Thoracic aorta (tissue), 2 donors: ENCODE measurements at places on chromosomes 16 and 17.

- DNase-seq: no peak
- H3K27me3 ChIP-seq: no peaks in the 10 kb centered on the region
- no peak overlapping the region for H3K4me3 ChIP-seq
- H3K36me3 ChIP-seq: peaks cover 3% of the 10 kb centered on the region
These were observed 47.6 kb downstream of the SEC14L1 start for GRCh38 chr17:77188084-77189066.

GRCh38 chr16:56203052-56203451 is 11.8 kb downstream of the GNAO1 start:
- H3K27me3 ChIP-seq: no peaks in the 10 kb centered on the region
- H3K4me3 ChIP-seq: no peak overlapping the region
- DNase-seq: no peak

- H3K4me1 ChIP-seq: peaks cover 23% of the 10 kb centered on the region
- no peaks in the 10 kb centered on the region for H3K36me3 ChIP-seq
- DNase-seq: no peak
- H3K4me3 ChIP-seq: no peak overlapping the region
- H3K27me3 ChIP-seq: no peaks in the 10 kb centered on the region
- no peak overlapping the region for H3K27ac ChIP-seq
These were observed 5.0 kb upstream of the CMTM4 start for GRCh38 chr16:66701516-66701915.

GRCh38 chr16:89363621-89364393 is 126.6 kb downstream of the ANKRD11 start:
- H3K27me3 ChIP-seq: no peaks in the 10 kb centered on the region
- H3K4me1 ChIP-seq: peaks cover 81% of the 10 kb centered on the region
- no peak overlapping the region for H3K4me3 ChIP-seq
- no peak overlapping the region for H3K27ac ChIP-seq
- DNase-seq: no peak

DNA sequence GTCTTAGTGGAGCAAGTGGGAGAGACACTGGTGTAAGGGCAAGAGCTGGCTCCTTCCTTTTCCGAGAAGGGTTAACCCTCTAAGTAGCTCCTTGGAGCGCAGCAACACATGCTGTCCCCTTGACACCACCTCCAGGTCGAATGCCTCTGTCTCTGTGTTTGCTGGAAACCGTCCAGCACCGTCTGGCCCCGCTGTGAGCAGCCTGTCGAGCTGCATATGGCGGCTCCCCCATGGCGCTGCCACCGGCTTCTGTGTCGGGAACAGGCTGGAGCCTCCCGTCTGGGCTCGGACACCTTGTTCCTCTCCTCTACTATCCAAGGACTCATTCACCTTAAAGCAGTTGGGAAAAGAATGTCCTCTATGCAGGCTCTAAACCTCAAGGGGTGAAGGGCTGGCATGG is 28.9 kb upstream of the WSCD1 start:
- no peaks in the 10 kb centered on the region for H3K27me3 ChIP-seq
- no peaks in the 10 kb centered on the region for H3K36me3 ChIP-seq
- no peaks in the 10 kb centered on the region for H3K4me1 ChIP-seq
- H3K27ac ChIP-seq: no peak overlapping the region
- H3K4me3 ChIP-seq: no peak overlapping the region

DNA sequence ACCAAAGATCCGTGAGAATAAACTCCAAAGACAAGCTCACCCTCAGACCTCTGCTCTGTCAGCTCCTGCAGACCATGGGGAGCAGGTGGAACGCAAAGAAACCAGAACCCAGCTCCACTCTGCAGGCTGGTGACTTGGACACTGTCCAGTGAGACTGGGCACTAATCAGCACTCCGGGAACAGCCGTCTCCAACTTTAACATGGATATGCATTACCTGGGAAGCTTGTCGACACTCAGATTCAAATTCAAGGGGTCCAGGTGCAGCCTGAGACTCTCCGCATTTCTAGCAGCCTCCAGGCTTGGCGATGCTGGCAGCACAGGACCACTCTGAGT is 9.1 kb downstream of the SLX4 start:
- no peak for DNase-seq
- H3K36me3 ChIP-seq: peaks cover 14% of the 10 kb centered on the region
- no peak overlapping the region for H3K27ac ChIP-seq
- no peaks in the 10 kb centered on the region for H3K4me1 ChIP-seq

DNA sequence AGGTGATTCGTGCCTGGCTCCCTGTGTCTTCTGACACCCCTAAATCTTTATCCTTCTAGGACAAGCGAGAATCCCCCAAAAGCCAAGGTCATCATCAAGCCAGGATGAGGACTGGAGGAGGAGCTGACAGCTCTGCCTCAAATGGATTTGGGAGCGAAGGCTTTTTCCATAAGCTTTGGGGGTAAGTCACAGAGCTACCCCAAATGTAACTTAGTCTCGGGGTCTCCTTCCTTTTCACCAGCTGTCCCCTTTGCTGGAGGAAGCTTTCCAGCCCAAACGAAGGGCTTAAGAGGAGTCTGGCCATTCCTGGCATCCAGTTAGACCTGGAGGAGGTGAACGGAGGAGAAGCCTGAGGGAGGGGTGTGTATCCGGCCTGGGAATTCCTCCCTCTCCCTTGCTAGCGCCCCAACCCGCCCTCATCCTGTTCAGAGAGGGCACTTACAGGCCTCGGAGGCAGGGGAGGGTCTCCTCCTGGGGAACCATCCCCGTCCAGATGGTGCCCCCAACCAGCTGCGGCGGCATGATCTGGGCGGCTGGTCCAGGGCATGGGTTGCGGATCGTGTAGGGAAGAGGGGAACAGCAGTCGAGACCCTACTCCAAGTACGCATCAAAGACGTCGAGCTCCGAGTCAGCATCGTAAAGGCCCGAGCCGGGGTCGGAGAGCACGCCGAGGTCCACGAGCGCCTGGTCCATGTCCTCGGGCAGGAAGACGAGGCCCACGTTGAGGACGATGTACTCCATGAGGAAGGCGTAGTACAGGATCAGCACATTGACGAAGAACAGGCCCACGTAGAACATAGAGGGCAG is 938 bp downstream of the DEXI start:
- H3K36me3 ChIP-seq: no peaks in the 10 kb centered on the region
- peak overlapping the region; percentile 98 for H3K4me3 ChIP-seq
- peaks cover 74% of the 10 kb centered on the region for H3K4me1 ChIP-seq
- no peaks in the 10 kb centered on the region for H3K27me3 ChIP-seq

- H3K27ac ChIP-seq: no peak overlapping the region
- no peaks in the 10 kb centered on the region for H3K4me1 ChIP-seq
- no peaks in the 10 kb centered on the region for H3K27me3 ChIP-seq
- no peaks in the 10 kb centered on the region for H3K36me3 ChIP-seq
These were observed 6.3 kb downstream of the ESRP2 start for GRCh38 chr16:68229431-68230175.

DNA sequence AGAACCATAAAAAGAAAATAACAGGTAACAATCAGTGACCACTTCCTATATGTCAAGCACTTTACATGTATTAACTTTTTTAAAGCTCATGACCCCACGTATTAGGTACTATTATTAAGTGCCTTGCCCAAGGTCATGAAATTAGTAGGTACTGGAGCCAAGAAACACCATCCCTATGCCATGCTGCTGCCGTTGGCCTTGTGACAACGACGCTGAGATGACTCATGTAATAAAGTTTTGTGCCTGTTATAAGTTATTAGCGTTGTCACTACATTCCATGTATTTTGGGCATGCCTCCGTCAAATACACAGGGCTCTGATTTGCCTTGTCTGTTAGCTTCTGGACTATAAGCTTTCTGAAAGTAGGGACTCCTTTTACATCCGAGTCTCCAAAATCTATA is 1.4 kb downstream of the BBS2 start:
- H3K27me3 ChIP-seq: no peaks in the 10 kb centered on the region
- H3K27ac ChIP-seq: no peak overlapping the region
- H3K4me3 ChIP-seq: peak overlapping the region; percentile 78
- H3K36me3 ChIP-seq: no peaks in the 10 kb centered on the region

- H3K4me3 ChIP-seq: no peak overlapping the region
- H3K36me3 ChIP-seq: peaks cover 35% of the 10 kb centered on the region
- H3K4me1 ChIP-seq: no peaks in the 10 kb centered on the region
- no peak overlapping the region for H3K27ac ChIP-seq
- no peak for DNase-seq
These were observed 17.9 kb downstream of the CFAP20 start for GRCh38 chr16:58111302-58111627.

GRCh38 chr16:17026600-17027242 is 444.0 kb downstream of the XYLT1 start:
- DNase-seq: no peak
- no peaks in the 10 kb centered on the region for H3K36me3 ChIP-seq
- H3K4me1 ChIP-seq: no peaks in the 10 kb centered on the region
- H3K4me3 ChIP-seq: no peak overlapping the region
- no peak overlapping the region for H3K27ac ChIP-seq

GRCh38 chr16:54631782-54632181 is 298.9 kb upstream of the IRX5 start:
- H3K27ac ChIP-seq: no peak overlapping the region
- H3K4me1 ChIP-seq: peaks cover 22% of the 10 kb centered on the region
- DNase-seq: no peak
- no peaks in the 10 kb centered on the region for H3K27me3 ChIP-seq
- H3K36me3 ChIP-seq: no peaks in the 10 kb centered on the region
- H3K4me3 ChIP-seq: no peak overlapping the region

- no peaks in the 10 kb centered on the region for H3K4me1 ChIP-seq
- no peaks in the 10 kb centered on the region for H3K36me3 ChIP-seq
- no peaks in the 10 kb centered on the region for H3K27me3 ChIP-seq
- no peak for DNase-seq
These were observed 519.1 kb downstream of the MAF start for GRCh38 chr16:79081297-79082066.

- H3K27ac ChIP-seq: no peak overlapping the region
- DNase-seq: no peak
- H3K36me3 ChIP-seq: no peaks in the 10 kb centered on the region
- H3K4me1 ChIP-seq: peaks cover 12% of the 10 kb centered on the region
These were observed 2.9 kb downstream of the TMEM170A start for GRCh38 chr16:75461575-75461974.

DNA sequence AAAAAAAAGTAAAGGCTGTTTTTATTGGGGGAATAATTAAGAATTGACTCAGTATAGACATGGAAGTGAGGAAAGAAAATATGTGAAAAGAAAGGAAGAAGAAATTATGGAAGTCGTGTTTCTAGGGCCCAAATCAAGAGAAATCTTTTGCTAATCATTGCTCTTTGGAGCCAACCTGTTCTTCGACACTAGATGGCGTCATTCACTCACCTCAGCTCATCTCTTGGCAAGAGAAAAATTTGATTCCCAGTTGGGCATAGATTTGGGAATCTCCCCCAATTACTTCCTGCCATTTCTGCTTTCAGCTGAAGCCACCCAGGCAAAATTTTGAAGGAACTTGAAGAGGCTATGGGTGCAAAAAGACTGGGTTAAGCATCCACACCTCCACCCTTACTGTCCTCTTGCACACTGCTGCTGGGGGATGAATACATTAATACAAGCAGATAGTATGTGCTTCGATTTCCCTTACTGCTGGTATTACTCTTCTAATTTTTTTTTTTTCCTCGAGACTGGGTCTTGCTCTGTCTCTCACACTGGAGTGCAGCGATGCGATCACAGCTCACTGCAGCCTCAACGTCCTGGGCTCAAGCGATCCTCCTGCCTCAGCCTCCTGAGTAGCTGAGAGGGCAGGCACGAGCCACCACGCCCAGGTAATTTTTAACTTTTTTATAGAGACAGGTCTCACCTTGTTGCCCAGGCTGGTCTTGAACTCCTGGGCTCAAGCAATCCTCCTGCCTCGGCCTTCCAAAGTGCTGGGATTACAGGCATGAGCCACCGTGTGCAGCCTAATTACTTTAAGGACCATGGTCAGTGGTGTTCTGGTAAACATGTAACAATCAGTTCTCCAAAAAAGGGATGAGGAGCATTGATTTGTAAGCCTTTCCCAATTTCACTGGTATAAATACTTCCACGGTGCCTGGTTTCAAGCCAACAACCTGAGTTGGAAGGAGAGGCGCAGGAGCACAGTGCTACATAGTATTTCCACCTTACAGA is 13.5 kb downstream of the PSMD7 start:
- H3K36me3 ChIP-seq: peaks cover 20% of the 10 kb centered on the region
- no peak overlapping the region for H3K4me3 ChIP-seq

- no peak for DNase-seq
- no peak overlapping the region for H3K4me3 ChIP-seq
- H3K4me1 ChIP-seq: peaks cover 78% of the 10 kb centered on the region
- H3K36me3 ChIP-seq: peaks cover 38% of the 10 kb centered on the region
These were observed 26.3 kb downstream of the AKAP1 start for GRCh38 chr17:57111386-57111785.

GRCh38 chr16:51228097-51228659 is 77.1 kb upstream of the SALL1 start:
- no peaks in the 10 kb centered on the region for H3K36me3 ChIP-seq
- H3K4me1 ChIP-seq: no peaks in the 10 kb centered on the region
- H3K27ac ChIP-seq: no peak overlapping the region

GRCh38 chr17:42989141-42989540 is 8.8 kb downstream of the RUNDC1 start:
- peaks cover 36% of the 10 kb centered on the region for H3K36me3 ChIP-seq
- H3K4me1 ChIP-seq: no peaks in the 10 kb centered on the region
- DNase-seq: no peak
- no peaks in the 10 kb centered on the region for H3K27me3 ChIP-seq

- no peaks in the 10 kb centered on the region for H3K4me1 ChIP-seq
- H3K27me3 ChIP-seq: no peaks in the 10 kb centered on the region
These were observed 32.8 kb downstream of the BEAN1 start for GRCh38 chr16:66459878-66460277.

GRCh38 chr17:36128411-36128978 is 24.9 kb downstream of the CCL4 start:
- no peak overlapping the region for H3K27ac ChIP-seq
- no peak overlapping the region for H3K4me3 ChIP-seq
- no peaks in the 10 kb centered on the region for H3K27me3 ChIP-seq
- no peak for DNase-seq
- no peaks in the 10 kb centered on the region for H3K36me3 ChIP-seq

- peaks cover 5% of the 10 kb centered on the region for H3K36me3 ChIP-seq
- no peaks in the 10 kb centered on the region for H3K4me1 ChIP-seq
- H3K27ac ChIP-seq: no peak overlapping the region
- no peak overlapping the region for H3K4me3 ChIP-seq
These were observed 5.2 kb downstream of the SNX20 start for GRCh38 chr16:50675686-50676610.

DNA sequence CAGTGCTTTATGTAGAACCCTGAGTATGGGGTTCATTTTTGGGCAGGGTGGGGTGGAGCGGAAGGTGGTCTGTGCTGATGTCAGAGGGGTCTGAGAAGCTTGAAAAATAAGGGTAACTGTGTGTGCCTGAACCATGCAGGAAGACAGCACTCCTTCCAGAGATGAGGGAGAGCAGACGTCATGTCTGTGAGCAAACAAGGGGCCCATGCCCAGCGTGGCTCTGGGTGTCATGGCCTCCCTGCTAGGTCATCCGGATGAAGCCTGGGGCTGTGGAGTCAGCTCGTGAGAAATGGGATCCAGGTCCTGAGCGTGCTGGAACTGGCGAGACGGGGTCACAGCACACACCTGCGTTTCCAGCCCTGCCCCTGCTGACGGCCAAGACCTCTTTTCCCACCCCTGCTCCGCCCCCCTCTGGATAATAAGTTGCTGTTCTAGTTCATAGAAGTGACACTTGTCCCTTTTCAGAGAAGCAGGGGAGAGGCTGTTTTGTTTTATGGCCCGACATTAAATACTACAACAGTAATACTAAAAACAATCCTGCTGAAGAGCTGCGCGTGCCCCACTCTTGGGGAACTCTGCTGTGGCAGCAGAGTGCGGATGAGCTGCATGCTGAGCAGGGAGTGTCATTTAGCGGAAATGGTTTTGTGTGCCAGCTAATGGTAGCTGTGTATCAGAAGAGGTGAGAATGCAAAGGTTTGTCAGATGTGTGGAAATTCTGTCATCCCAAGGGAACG is 92.6 kb downstream of the RPTOR start:
- no peaks in the 10 kb centered on the region for H3K4me1 ChIP-seq
- DNase-seq: no peak
- H3K27me3 ChIP-seq: no peaks in the 10 kb centered on the region
- no peak overlapping the region for H3K4me3 ChIP-seq
